ENCODE measurements at places on chromosomes 16 and 17.
A peak's percentile ranks its signal among the peaks of the same experiment; 100 is the strongest.

DNA sequence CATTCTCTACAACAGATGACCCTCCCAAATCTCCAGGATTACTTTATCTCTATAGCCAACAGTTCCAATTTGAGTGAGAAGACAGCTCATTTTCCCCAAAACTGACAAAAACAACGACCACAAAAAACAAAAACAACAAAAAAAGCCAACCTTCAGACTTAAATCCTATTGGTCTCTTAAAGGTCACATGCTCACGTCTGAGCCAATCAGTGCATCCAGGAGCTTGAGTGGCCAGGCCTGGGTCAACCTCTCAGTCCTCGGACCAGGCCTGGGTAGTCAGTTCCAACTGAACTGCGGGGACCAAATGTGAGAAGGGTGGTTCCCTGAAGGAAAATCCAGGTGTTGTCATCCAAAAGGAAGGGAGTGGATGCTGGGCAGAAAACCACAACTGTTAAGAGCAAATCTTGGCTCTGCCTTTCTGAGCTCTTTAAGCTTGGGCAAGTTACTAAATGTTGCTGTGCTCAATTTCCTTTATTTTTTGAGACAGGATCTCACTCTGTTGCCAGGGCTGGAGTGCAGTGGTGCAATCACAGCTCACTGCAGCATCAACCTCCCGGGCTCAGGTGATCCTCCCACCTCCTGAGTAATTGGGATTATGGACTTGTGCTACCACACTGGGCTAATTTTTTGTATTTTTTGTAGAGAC, 43.0 kb upstream of the MSI2 start:
- DNase-seq = no peak

DNA sequence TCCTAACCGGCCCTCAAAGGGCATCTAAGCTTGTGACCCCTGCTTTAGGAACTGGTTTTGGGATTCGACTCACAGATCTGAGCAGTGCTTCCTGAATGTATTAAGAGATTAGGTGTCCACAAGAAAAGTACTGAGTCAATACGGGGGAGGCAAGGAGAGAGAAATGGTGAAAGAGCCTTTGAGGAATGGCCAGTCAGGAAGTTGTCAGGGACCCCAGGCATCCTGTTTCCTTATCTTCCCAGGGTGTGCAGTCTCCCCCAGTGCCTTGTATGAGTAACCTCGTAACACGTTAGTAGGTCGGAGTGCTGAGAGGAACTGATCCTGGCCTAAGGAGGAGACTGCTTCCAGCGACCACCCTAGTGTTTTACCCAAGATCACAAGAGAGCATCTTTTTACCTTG, 16.4 kb upstream of the TMED6 start:
- DNase-seq = no peak

DNA sequence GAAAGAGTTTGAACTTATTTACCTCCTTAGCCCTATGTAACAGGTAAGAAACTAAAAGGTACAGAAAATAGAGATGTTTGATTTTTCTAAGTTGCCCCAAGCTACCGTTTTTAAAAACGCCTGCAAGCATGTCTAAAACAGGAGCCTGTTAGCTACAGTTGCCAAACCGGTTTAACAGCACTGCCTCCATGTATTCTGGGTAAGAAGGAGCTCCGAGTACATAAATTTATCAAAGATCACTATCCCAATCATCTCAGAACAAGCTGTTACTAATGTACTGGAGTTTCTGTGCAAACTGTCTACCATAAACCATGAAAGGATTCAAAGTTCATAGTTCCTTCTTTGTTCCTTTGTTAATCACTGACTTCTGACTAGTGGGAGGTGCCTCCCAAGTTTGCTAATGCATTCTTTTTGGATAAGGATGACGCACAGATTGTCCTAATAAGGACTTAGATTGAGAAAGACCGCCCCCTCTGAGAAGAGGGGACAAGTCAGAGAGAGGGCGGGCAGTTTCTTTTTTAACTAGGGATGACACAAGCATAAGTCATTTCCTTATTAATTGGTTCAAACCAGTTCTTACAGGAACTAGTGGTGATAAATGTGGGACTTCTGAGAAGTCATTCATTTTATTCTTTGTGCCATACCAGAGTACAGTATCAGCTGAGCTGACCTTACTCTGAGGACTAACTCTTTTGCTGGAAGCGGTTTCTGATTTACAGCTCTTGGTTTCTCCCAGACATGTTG, 55.3 kb downstream of the TUBD1 start:
- peak; percentile 65 for DNase-seq

DNA sequence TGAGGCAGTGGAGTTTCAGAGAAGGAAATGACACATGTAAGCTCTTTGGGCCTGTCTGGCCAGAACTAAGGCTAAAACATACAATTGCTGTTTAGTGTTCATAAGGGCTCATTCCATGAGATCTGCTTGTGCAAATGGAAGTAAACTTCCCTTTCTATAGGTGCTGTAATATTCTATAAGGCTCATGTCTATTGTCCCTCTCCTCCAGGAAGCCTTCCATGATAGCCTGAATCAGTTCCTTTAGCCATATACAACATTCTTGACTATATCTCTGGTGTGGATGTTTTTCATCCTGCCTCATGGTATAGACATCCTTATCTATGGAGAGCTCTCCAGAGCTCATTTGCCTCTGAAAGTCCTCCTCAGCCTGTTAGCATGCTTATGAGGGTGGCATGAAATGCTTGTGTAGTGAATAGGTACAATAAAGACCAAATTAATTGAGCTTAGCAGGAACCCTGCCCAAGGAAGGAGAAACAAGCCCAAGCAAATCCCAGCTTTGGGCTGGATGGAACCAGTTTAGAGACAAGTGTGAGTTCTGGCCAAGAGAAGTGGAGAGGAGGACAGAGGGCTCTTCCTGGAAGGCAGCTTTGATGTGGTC, 1.6 kb upstream of the ETV4 start:
- DNase-seq = no peak

DNA sequence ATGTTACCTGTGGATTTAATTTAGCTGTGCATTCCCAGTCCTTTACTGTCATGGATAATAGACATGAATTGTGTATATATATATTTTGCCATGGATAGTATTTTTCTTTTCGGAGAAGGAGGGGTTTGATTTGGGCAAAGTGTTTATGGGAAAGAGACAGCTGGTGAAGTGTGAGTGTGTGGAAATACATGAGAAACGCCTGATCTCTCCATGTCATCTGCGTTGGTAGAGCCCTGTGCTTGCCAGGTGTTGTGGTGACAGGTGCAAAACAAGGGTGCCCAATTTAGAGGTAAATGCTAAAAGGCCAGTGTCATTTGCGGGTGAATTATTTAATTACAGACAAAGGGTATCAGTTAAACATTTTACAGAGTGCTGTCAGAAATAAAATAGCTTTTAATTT, 23.4 kb downstream of the NDEL1 start:
- no peak for DNase-seq

GRCh38 chr17:2388683-2389055, 12.2 kb downstream of the MNT start:
- DNase-seq = no peak

GRCh38 chr16:77579351-77579891, 142.9 kb upstream of the NUDT7 start:
- no peak for DNase-seq

DNA sequence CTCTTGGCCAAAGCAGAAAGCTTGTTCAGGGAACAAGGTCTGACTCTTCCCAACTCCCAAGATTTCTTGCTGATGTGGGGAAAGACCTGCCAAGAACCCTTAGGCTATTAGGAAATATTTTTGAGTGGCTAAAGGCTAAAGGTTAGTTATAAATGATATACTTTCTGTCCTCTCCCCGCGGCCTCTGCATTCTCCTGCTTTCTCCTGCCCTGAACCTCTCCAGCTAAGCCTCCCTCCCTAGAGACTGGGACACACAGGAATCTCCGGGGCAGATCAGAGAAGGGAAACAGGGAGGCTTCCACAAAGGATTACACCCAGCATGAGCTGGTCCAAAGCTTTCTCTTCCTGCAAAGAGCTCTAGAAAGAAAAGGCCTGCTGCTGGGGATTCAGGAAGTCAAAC, 2.3 kb downstream of the SLC43A2 start:
- no peak for DNase-seq

DNA sequence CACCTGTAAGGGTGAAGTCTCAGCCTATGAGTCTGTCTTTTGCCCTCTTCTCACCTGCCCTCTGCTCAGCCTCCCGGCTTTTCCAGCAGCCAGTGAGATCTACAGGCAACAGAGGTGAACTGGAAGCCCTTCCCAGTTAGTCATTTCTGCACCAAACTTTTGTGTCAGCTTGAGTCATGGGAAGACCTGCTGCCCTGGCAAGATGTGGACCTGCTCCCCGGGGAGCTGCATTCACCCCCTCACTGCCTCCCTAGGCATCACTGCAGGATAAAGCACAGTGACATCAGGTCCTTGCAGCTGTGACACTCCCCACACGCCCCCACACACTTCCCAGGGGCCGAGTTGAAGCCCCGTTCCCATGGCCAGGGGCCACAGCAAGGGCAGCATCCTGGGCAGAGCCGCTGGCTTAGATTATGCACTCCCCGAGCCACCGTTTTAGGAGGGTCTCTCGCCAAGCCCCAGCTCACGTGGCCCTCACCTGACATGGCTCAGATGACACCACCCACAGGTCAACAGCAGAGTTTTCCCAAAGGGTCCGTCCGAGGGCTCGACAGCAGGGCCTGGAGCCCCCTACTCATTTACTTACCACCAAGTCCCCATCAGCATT, 6.5 kb upstream of the ABR start:
- DNase-seq = no peak

- no peak for DNase-seq
These were observed 96.6 kb downstream of the ENGASE start for GRCh38 chr17:79171188-79171587.

DNA sequence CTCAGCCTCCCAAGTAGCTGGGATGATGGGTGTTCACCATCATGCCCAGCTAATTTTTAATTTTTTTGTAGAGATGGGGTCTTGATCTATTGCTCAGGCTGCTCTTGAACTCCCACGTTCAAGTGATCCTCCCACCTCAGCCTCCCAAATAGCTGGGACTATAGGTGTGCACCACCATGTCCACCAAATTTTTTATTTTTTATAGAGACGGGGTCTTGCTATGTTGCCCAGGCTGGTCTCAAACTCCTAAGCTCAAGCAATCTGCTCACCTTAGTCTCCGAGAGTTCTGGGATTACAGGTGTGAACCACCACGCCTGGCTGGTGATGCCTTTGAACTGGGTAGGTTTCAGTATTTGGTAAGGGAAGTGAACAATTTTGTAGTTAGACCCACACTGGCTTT, 30.1 kb downstream of the FA2H start:
- DNase-seq = no peak

DNA sequence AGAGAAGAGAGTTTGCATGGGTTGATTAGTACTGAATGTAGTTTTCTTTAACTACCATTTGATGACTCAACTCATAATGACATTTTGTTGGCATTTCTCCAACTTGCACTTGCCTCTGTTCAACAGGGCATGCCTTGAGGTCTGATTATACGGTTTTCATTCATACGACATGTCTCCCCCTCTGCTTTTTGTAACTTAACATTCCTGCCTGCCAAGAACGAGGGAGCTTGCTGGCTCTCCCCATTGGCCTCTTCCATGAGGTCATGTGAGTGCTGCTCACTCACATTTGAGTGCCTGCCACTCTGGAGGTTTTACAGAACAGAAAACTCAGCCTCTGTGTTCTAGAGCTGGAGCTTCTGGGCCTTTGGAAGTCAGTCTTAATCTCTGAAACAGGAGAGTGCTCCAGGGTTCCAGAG, 19.7 kb downstream of the MAP2K6 start:
- no peak for DNase-seq

DNA sequence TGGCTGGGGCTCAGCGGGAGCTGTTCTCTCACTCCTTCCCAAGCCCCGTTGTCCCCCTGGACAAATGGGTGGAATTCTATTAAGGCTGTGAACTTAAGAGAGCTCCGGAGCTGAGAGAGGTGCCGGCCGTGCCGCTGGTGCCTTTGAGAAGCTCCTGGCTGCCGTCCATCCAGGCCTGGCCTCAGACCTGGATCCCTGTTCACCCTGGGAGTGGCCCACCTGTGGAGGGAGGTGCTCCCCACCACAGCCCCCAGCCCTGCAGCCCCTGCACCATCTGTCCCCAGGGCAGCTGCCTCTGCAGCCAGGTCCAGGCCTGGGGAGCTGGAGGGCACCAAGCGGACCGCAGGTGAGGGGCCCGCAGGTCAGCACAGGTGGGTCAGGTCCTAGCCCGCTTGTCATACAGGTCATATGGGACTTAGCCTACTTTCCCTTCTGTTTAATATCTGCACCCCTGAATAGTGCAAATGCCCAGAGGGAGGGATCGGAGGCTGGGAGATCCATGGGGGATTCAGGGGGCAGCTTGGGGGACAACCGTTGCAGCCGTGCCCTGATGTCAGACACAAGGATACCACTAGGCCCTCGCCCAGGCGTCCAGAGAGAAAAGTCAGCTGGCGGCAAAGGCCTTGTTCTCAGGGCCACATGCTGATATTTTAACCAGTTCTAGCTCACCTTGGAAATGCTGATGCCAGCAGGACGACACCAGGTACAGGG, 15.2 kb upstream of the METRNL start:
- DNase-seq = no peak

GRCh38 chr16:66287416-66287815, 79.1 kb upstream of the CDH5 start:
- no peak for DNase-seq

DNA sequence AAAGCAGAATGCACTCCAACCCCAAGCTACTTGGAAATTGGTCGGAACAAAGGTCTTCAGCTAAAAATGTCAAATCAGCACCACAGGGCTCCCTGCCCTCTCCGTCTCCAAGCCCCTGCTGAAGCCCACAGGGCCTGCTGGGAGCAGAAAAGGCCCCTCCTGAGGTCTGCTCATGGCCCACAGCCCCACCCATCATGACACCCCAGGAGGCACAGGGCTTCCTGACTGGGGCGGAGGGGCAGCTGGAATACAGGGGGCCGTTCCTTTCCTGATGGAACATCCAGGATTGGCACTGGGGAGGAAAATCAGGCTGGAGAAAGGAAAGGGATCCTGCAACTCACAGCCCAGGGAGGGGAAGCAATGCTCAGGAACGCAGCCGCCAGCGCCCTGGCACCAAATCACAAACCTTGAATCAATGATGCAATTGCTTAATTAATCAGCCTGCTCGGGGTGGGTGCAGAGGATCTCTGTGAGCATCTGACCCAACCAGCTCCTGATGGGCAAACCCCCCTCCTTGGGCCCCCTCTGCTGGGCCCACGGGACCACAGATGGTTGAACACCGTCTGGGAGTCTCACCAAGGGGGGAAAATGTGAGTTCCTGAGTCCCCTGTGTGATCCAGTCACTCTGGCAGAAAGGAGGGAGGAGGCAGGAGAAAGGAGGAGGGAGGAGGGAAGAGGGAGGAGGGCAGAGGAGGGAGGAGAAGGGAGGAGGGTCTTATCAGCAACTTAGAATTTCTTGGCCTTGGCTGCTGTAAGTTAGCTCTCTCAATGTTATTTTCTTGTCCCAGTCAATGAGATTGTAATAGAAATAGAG, 155.5 kb downstream of the ZNF423 start:
- no peak for DNase-seq

DNA sequence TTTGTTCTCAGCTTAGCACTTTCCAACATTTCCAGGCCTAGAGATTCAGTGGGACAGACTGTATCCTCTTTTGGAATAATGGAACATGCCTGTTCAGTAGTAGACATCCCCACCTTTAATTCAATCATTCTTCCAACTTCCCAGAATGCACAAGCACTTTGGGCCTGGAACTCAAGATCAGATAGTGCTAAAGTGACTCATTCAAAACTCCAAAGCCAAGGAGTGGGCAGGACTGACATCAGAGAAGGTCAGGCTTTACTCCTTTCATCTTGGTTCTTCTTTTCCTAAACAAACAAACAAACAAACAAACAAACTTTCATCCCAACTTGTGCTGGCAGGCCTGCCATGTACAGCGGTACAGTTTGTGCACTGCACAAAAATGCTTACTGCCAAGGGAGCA, 172.0 kb downstream of the AXIN2 start:
- no peak for DNase-seq

GRCh38 chr16:26178298-26178697, 486.5 kb downstream of the HS3ST4 start:
- no peak for DNase-seq

Data from stimulated activated CD8-positive, alpha-beta memory T cell treated with anti-CD3 and anti-CD28 coated beads, Interleukin-15, amount 100 ng/mL, for 4 hours (primary cell).